Fibroblast of skin of right quadriceps (primary cell): ENCODE measurements at places on chromosomes 3 and 15.

- DNase-seq, result no peak
Measured at GRCh38 chr3:52529376-52530333, 4.0 kb downstream of the NT5DC2 start.

DNA sequence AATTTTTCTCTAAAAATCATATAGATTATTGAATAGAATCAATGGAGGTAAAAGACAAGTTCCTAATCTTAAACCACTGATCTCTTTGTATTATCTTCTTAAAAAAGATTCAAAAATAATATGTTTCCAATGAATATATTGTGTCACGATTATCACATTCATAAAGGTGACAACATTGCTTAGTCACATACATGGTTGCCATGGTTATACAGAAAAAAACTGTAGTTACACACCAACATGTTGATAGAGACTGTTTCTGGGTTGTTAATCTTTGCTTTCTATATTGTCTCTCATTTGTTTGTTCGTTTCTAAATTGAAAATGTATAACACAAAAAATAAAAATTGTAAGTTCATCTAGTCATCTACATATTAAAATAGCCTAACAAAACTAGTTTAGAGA is 376.0 kb upstream of the ALCAM start:
- DNase-seq, result no peak

DNA sequence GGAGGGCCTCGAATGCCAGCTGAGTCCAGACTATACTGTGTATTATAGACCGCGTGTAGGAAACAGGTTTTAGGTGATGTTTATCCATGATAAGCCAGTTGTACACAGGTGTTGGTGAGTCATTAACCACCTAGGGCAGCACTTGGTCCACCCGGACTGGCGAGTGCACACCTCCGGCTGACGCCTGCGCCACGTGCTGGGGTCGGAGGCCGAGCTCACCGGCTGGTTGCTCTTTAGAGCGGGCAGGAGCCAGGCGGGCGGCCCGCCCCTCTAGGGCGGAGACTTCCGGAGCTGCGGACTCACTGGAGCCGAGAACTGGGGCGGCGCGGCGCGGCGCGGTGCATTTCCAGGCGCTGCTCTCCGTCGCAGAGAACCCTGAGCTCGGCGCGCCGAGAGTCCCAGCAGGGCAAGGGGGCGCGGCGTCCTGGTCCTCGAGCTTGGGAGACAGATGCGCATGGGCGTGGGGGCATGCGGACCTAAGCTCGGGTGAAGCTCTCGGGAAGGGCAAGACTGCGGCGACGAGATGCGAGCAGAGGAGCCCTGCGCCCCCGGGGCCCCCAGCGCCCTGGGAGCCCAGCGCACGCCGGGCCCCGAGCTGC is at the start of gene ESYT3:
ESYT3 (plus strand) TSS at position 341 of the 599 bp plus-strand sequence; CDS start at position 524, 183 bp downstream.
- peak; percentile 50 for DNase-seq

DNA sequence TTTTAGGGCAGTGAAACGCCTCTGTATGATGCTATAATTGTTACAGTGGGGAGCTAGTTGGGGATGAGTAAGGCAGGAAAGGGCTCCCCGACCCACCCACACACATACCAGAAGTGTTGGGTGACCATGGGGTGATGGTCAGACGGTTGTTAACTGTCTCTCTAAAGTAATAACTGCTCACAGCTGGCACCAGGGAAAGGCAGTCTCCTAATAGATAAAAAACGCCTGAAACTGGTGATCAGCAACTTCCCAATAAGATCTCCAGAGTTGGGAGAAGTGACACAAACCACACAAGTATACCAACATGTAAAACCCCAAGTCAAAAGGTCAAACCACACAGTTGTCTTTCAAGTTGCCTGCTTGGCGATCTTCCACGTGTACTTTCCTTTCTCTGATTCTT is 346.5 kb upstream of the CNTN4 start:
- DNase-seq, result no peak

DNA sequence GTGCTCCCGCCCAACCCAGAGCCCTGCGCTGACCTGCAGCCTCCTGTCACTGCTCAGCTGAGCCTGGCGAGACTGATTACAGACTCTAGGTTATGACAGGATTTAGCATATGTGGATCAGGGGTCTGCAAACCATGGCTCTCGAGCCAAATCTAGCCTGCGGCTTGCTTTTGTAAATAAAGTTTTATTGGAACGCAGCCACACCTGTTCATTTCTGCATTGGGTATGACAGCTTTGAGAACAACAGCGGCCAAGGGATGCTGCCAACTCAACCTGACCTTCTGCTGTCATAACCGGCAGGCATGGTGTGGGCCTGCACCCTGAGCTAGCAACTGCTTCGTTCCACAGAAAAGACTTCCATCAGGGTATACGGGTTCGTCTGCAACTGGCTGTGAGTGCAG is 50.5 kb upstream of the IQSEC1 start:
- no peak for DNase-seq

DNA sequence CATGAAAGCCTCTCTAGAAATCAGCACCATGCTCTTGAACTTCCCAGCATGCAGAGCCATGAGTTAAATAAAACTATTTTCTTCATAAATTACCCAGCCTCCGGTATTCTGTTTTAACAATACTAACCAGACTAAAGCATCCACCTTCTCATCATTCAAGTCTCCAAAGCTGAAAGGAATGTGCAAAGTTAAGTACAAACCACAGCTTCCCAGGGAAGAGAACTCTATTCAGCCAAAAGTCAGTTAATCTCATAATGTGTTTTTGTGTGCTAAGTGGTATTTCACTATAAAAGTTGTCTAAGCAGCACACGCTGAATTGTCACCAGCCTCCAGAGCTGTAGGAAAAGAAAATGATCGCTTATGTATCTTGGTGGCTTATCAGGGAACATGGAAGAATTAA is 135.5 kb upstream of the KCNH8 start:
- DNase-seq, result no peak

- no peak for DNase-seq
Measured at GRCh38 chr15:90647326-90647725, 69.8 kb upstream of the BLM start.

- DNase-seq, result no peak
Measured at GRCh38 chr3:157840564-157840963, 265.7 kb downstream of the SHOX2 start.

- DNase-seq, result peak; percentile 81
Measured at GRCh38 chr15:57667171-57667849, 39.2 kb upstream of the POLR2M start.

- no peak for DNase-seq
Measured at GRCh38 chr3:59486520-59486919, 436.7 kb upstream of the CFAP20DC start.

DNA sequence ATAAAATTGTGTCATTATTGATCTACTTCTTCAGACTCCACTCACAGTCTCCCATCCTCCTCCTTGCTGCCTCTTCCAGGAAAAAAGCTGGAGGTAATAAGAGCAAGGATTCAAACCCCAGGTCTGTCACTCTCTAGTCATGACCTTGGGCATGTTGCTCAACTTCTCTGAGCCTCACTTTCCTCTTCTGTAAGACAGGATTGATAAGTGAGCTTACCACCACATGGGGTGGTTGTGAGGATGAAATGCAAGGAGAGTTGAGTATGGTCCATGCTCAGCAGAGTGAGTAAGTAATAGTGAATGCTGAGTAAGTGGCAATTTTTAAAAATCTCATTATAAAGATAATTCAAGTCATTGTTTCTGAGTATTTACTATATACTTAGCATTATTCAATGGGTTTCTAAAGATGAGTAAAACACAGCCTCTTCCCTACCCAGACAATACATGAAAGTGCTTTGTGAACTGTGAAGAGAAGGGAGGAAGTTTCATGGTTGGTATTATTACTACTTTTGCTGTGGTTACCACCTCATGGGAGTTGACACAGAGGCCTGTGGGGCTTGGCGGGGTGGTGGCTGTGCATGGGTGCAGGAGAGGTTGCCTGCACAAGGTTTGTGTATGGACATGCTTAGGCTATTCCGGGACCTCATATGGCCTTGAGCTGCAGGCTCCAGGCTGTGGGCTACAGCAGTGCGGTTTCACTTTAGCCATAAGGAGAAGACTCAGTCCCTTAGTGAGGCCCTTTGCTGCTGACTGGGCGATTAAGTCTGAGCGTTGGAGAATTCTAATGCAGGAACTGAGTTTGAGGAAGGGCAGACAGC is 30.0 kb downstream of the SLC6A11 start:
- DNase-seq, result no peak

DNA sequence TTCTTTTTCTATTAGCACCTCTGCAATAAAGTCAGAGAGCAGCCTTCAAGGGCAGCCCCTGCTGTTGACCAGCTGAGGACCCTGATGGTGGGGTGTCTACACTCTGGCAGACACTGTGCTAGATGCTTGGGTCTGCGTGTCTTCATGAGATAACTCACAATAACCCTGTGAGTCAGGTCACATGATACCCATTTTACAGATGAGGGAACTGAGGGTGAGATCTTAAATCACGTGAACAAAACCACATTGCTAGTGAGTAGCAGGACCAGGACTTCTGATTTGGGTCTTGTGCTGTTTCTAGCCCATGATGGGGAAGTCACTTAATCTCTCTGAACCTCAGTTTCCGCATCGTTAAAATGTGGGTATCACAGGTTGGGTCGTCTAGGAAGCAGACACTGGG is 118.5 kb upstream of the LIPC start:
- no peak for DNase-seq

DNA sequence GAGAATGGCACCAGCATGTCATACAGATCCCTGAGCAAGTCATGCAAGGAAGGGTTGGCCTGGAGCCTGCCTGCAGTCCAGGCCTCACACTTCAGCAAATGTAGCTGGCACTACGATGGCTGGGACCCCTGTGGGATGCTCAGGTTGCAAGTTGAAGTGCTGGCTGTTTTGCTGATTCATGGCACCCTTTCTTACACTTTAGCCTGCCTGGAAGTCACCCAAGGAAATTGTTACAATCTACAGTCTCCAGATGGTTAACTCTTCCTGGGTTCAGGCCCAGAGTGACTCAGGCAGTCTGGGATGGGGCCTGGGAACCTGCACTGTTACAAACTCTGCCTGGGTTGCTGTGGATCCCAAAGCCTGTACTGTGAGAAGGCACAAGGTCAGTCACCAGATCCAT is 91.0 kb upstream of the SLC6A11 start:
- no peak for DNase-seq

DNA sequence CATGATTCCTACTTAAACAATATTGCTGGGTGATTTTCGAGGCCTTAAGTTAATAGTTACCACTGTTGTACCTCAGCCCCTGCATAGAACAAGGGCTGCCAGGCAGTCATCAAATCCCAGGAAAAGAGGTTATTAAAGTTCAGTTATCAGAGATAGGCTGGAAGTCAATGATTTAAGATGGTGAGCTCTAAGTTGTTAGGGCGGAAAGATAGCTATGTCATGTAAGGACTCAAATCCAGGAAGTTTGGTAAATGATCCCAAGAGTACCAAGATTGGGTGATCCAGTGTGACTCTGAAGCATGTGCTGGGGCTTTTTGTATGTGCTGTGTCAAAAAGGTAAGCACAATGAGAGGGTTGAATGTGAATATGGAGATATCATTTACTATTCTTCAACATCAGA is 287.9 kb downstream of the NLGN1 start:
- DNase-seq, result no peak

DNA sequence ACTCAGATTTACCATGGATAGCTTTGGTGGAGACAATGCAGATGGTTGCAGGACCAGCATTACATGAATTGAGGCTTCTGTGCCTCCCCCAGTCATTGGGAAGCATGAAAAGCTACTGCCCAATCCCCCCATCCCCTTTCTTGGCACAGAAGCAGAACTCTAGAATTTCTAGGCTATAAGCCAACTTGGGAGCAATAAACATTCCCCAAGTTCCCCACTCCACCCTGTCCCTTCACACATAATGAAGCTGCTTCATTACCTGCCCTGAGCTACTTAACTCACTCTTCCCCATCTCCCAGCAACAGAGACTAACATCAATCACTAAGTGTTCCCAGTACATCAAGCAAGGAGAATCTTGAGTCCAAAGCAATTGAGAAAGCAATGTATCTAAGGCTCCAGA is 164.5 kb downstream of the RORA start:
- DNase-seq, result peak; percentile 35

DNA sequence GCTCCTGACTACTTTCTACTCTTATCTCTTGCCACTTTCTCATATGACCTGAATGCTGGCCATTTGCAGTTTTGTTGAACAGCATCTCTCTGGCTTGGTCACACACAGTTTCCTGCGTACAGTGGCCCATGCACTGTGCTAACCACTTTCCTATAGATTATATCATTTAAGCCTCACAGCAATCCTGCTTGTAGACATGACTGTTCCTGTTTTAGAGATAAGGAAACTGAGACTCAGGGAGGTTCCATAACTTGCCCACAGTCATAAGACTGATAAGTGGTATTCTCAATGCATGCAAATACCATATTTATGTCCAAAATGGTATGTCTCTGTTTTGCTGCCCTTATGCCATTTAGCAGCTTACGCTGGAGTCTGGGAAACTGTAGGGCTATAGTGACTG is 229.5 kb downstream of the NR1D2 start:
- no peak for DNase-seq

GRCh38 chr15:72135719-72136118 is 17.5 kb downstream of the SENP8 start:
- DNase-seq, result no peak

DNA sequence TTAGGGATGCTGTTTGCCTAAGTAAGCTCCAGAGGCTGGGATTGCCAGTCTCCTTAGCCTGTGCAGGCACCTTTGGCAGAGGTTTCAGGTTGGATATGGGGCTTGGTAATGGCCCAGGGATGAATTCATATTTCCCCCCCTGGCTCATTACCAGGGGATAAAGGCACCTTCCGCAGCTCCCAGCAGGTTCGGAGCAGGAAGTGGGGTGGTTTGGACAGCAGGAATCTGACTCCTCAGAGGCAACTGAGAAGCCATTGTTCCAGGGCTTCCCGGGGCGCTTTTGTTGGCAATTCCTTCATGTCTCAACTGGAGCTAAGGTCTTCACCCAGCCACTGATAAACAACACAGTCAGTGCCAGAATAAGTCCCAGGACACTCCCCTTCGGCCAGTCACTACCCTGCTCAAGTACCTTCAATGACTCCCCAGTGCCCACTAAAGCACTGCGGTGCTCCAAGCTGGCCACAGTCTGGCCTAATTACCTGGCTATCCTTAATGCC is 85.3 kb upstream of the SLC6A6 start:
- DNase-seq, result no peak

GRCh38 chr3:178669022-178669601 is 132.9 kb downstream of the KCNMB2 start:
- peak; percentile 37 for DNase-seq

- DNase-seq, result no peak
Measured at GRCh38 chr15:61639491-61639890, 410.4 kb upstream of the RORA start.

DNA sequence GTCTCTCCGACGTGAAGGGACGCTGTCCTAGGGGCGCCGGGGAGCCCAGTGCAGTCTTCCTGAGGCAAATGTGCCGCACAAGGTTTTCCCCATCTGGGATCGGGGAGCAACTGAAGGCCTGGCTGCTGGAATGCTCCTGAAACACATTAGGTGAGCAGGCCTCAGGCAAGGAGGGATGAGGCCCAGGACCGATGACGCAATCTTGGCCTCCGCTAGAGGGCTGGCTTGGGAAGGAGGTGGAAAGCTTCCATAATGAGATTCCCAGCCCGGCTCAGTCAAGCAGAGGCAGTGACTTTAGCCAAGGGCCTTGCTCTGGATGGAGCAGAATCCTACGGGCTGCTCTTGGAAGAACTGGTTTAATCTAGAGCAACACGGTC is 50.8 kb downstream of the CPN2 start:
- DNase-seq, result peak; percentile 61
